AG04449 (cell line): ENCODE measurements at places on chromosomes 1 and 21.

DNA sequence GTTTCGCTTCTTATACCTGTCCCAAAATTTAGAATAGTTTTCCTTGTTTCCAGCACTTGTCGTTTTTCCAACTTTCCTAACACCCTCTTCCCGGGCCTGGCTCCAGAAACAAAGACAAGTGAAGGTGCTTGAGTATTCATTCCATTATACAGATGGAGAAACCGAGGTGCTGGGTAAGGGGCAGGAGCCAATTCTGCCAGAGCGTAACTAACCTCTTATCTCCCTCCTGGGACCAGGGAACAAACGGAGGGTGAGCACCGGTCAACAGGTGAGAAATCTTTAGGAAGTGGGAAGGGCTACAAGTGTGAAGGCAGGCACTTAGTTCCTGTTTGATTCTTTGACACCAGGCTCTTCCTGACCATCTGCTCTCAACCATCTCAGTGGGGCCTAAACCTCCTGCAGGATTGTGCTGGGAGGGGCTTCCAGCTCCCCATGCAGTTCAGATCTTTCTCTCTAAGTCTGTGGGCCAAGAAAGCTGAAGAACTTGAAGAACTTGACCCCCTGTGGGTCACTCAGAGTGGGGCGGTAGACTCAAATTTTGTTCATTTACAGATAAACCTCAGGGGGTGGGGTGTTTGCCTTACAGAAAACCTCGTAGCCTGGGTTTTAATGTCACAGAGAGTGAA is 8.7 kb downstream of the PLXNA2 start:
- DNase-seq = no peak

DNA sequence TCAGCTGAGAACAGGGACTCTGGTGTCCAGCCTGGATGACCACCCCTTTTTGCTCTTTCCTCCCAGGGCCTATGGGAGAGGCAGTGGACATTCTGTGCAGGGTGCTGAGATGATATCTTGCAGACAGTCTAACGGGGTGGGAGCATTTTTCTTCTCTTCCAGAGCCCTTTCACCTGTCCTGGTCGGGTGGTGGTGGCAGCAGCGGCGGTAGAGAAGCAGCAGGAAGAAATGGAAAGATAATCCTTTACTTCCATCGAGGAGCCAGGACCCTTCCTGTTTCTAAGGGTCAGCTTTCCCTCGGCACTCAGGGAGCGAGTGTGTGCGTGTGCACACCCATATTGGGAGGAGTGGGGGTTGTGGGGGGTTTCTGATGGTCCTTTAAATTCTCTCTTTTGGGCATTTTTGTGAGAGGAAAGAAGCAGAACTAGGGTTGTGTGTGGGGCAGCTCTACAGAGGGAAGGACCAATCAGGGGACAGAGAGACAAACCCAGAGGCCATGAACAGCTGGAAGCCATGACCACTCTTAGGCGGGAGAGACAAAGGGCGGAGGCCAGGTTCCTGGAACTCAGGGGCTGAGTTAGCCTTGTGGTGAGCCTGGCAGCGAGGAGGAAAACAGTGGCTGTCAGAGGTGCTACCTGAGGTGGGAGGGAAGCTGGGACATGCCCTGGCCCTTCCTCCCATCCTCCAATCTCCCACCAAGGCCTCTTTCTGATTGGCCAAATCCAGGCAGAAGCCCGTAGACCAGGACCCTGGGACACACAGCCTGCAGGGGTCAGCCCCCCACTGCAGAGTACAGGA is 31.2 kb upstream of the CSF3R start:
- DNase-seq = no peak

GRCh38 chr1:82197606-82198005 is 396.9 kb downstream of the ADGRL2 start:
- DNase-seq = no peak

GRCh38 chr1:24822887-24823286 is 77.6 kb downstream of the CLIC4 start:
- no peak for DNase-seq

DNA sequence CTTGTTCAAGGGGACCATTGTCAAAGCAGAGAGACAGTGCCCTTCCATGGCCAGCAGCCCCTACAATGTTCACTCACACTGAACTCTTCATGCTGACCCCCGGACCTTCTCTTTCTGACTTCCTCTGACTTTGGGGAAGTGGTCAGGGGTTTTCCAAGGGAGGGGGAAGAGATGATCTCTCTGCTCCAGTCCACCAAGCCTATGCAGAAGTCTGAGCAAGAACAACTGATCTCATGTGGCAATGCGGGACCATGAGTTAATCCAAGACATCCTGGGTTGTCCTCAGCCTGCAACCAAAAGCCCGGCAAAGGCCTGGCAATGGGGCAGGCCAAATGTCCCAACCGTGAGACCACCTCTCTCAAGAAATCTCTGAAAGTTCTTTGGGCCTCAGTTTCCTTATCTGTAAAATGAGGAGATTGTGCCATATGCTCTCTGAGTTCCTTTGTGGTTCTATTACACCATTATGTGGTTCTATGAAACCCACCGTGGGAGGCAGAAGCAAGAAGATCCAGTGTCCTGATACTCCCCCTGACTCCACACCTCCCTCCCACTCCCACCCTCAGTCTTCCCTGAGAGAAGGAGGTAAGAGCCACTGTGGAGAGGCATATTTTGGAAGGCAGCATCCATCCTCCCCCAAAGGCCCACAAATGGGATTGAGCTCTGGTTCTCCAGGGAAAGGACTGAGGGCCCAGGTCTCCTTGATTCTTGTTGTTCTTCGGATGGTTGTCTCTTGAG is 11.8 kb upstream of the ARHGEF2 start:
- no peak for DNase-seq

- DNase-seq = no peak
Observed at GRCh38 chr21:34843562-34843961, 174.8 kb downstream of the CLIC6 start.

- DNase-seq = peak; percentile 21
Observed at GRCh38 chr1:59520827-59521418, 224.0 kb downstream of the FGGY start.

- no peak for DNase-seq
Observed at GRCh38 chr1:197912739-197913494, 4.3 kb upstream of the LHX9 start.
